Suppressor macrophage (primary cell): ENCODE measurements at places on chromosomes 7 and 10.

DNA sequence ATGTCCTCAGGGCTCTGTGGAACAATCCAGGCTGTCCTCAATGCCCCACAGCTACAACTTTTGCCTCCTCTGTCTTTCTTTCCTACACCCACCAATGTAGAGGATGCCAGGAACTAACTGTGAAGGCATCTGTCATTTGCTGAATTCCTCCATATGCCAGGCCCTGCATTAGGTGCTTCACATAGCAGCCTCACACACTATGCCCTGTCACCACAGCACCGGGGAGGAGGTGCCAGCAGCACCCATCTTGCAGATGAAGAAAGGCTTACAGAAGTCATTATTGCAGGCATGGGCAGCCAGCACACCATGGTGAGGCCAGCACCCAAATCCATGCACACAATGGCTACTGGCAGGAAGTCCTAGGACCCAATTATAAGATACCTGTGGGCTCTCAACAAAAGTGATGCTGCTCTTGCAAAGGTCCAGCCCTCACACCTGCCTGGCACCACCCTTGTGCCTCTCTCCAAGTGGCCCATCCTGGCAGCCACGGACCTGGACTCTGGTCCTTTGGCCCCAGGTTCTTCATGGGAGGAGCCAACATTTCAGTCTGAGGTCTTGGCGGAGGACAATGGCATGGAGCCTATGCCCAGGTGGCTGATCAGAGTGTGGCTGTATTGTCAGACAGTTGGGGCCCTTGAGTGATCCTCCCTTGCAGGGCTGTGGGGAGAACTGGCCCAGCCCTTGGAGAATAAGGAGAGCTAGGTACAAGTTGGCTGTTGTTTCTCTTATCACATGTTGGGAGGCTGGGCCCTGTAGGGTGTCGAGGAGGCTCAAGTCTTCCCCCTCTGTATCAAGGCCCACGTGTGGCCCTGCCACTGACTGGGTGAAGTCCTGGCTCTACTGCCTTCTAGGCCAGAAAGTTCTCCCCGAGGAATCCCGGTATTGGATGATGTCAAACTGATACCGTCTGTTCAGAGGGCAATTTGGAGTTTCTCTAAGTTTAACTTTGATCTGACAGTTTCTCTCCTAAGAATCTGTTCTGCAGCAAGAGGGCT is 14.4 kb upstream of the MYL7 start:
- no peak for DNase-seq

- DNase-seq: no peak
Observed at GRCh38 chr10:72509206-72509799, 116.6 kb downstream of the MICU1 start.

GRCh38 chr7:74049997-74050798 is 22.2 kb downstream of the ELN start:
- DNase-seq: no peak

GRCh38 chr7:26201247-26202018 is at the start of gene CBX3:
CBX3 (plus strand) TSS chr7:26201745; CDS start chr7:26202999, 1,254 bp downstream.
- DNase-seq: peak; percentile 90

GRCh38 chr7:105277341-105277740 is 111.4 kb downstream of the SRPK2 start:
- no peak for DNase-seq

DNA sequence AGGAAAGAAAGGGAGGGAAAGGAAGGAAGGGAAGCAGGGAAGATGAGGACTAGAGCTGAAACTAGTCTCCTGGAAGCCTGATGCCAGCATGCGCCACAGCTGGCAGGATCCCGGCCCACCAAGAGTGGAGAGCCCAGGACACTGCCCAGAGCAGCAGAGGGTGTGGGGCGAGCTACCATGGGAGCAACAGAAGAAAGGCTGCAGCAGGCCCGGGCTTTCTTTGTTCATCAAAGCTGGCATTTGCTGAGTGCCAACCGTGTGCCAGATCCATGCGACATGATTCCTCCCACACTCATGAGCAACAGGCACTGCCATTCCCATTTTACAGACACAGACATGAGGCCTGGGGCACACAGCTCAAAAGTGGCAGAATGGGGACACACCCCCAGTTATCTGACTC is 68.9 kb downstream of the FAM53B start:
- no peak for DNase-seq

GRCh38 chr10:36183056-36183455 is 541.0 kb upstream of the FZD8 start:
- DNase-seq: no peak

GRCh38 chr10:93445097-93445960 is 36.8 kb downstream of the MYOF start:
- DNase-seq: peak; percentile 41

- DNase-seq: no peak
Observed at GRCh38 chr10:58164517-58164916, 103.2 kb downstream of the IPMK start.

- DNase-seq: no peak
Observed at GRCh38 chr7:71272509-71273490, 140.9 kb downstream of the GALNT17 start.

- DNase-seq: no peak
Observed at GRCh38 chr7:13078105-13078504, 390.7 kb downstream of the ARL4A start.

DNA sequence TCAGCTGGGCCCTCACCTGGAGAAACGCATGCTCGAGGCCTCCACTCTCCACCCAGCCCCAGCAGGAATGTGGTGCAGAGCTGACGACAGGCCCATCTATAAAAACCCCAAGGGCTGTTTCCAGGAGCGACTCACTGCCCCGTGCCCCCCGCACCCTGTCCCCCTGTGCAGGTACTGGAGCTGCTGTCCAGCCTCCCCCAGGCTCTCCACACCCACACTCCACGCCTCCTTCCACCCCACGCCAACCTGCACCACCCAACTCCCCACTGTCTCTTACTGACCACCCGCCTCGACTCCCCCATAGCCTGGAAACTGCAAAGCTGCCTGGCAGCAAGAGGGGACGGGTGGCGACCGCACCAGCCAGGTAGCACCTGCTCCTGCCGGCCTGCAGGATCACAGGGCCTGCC is 43.3 kb downstream of the DIP2C start:
- no peak for DNase-seq

DNA sequence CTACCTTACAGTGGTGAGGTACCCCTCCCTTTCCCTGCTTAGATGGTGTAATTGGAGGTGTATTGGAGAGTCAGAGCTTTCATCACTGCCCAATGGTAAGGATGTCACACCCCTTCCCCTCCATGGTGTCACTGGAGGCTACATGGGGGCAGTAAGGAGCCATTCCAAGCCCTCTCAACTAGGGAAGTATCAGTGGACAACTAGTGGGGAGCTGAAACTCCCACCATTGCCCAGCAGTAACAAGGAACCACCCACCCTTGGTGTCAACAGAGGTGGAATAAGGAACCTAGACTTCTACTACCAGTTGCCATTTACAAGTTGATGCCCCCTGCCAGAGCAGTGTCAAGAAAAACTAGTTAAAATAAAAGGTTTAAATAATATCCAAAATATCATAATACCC is 2.8 kb upstream of the HIBADH start:
- DNase-seq: peak; percentile 64

DNA sequence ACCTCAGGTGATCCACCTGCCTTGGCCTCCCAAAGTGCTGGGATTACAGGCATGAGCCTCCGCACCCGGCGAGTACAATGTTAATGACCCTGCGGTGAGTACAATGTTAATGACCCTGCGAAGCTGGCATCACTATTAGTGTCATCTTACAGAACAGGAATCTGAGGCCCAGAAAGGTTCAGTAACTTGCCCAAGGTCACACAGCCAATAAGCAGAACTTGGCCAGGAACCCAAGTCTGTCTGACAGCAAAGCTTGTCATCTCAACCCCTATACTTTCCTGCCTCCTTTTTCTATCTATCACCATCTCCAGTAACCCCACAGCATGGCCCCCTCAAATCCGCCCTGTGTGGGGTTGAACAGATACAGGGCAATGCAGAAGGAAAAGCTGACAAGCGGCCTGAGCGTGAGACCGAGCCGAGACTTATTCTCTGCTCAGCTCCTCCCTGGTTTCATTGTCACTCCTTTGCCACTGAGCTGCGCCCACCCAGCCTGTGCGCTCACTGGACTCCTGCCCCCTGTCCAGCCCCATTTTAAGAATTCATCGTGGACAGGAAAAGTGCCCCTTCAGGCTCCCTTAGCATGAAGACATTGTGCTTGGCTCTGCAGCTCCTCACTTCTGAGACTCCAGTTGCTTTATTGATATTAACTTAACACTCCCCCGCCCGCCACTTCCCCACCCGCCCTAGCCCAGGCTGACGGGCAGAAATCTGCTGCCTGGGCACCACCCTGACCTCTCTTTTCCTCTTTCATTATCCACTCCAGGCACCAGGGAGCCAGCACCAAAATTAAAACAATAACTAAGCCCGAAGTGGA is 58.1 kb upstream of the LBX1 start:
- no peak for DNase-seq

DNA sequence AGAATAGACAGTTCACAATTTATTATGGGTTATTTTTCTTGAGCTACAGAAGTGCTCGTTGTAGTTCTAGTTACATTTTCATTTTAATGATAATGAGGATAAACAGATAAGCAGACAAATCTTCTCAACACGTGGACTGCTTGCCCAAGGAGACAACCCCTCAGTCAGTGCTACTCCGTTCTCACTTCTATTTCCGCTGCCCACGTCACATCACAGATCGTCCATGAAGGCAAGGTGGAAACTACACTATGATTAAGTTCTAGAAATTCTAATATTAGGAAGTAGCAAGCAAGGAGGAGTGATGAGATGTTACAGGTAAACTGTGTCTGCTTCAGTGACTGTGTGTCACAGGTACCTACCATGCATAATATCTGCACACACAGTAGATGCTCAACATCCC is 210.5 kb downstream of the CHCHD3 start:
- DNase-seq: no peak

DNA sequence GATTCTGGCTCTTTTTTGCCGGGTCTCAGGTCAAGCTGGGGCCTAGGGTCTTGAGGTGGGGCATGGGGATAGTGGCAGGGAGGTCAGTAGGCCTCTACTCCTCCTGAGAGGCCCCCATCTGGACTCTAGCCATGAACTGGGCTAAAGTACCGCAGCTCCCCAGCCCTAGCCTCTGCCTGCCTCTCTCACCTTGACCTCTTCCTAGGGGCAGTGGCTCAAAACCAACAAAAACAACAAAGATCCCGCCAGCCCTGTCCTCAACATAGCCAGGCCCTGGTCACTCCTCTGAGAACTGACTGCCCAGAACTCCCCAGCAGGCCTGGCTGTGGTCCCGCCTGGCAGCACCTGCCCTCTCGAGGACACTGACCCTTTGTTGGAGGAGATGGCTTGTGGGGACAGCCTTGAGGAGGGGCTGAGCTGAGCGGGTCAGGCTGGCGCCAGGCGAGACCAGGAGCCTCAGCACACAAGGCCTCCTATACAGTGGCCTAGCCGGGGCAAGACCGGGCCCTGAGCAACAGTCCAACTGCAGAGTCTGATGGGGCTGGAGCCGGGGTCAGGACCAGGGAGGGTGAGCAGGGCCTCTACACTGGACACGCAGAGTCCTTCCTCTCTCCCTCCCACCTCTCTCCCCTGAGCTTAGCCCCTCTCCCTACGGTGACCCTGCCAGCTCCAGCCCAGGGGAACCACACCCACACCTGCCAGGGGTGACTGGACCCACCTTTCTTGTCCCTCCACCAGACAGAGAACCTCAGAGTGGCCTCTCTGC is 11.6 kb upstream of the PPIF start:
- DNase-seq: no peak

DNA sequence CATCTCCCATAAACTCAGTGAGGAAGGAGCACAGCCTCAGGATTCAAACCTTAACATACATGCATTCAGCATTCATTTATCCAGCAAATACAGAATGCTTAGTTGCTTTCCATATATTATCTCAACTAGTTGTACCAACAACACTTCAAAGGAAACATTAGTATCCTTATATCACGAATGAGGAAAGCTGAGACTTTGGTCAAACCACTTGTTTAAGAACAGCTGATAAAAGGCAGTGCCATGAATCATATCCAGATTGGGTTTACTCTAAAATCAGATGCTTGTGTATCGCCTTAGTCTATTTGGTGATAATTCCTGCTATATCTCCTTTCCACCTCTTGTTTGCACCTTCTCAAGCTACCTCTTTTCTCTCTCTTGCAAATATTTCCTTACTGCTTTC is 1.9 kb upstream of the CPED1 start:
- DNase-seq: no peak

- DNase-seq: no peak
Observed at GRCh38 chr7:39285256-39285655, 280.9 kb upstream of the YAE1 start.

GRCh38 chr7:379456-380138 is 89.6 kb downstream of the FOXL3 start:
- DNase-seq: no peak

DNA sequence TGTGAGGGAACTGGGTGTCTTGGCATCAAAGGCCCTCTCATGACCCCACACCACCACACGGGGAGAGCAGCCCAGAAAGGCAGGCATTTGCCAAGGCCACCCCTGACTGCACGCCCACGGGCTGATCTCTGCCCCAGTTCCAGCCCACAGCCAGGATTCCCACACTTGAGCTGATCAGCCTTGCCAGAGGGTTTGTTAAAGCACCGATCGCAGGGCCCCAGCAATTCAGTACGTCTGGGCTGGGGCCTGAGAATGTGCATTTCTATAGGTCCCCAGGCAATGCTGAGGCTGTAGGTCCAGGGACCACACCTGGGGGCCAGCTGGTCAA is 103.9 kb downstream of the TNS3 start:
- peak; percentile 83 for DNase-seq

DNA sequence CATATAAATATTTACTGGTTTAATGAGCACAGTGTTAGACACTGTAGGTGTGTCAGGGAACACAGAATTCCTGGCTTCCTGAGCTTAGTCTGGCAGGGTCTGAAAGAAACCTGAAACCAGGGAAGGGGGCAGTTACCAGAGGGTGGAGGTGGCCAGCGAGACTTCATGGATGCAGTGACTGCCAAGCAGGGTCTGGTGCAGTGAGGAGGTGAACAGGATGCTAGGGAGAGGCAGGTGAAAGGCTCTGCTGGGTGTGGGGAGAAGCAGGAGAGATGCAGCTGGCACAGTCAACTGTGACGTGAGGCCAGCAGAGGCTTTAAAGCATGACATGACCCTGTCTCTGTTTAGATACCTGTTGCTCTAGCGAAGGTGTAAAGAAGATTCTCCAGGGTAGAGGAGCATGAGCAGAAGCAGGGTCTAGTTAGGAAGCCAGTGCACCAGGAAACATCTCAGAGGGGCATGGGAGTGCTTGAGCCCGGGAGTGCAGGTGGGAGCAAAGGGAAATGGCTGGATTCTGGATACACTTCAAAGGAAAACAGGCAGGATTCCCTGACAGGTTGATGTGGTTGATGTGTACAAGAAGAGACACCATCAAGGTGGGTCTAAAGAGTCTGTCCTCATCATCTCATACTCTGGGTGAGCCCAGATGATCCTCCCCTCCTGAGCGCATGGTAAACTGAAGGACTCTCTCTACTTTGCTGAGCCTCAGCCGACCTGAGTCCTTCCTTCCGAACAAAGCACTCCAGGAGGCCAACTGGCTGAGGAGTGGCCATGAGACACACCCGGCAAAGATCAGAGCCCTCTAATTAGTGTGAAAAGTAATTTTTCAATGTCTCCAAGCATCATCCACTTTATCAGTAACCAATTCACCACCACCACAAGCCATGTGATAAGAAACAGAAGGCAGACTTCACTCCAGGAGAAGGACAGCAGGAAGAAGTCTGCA is 186.8 kb downstream of the COBL start:
- DNase-seq: no peak

- DNase-seq: no peak
Observed at GRCh38 chr10:34163075-34163905, 651.8 kb downstream of the PARD3 start.
